GM10248 (cell line): ENCODE measurements at places on chromosomes 5 and 9.
A peak's percentile ranks its signal among the peaks of the same experiment; 100 is the strongest.

- no peak for DNase-seq
These were observed 4.1 kb upstream of the RBM27 start for GRCh38 chr5:146199176-146199815.

DNA sequence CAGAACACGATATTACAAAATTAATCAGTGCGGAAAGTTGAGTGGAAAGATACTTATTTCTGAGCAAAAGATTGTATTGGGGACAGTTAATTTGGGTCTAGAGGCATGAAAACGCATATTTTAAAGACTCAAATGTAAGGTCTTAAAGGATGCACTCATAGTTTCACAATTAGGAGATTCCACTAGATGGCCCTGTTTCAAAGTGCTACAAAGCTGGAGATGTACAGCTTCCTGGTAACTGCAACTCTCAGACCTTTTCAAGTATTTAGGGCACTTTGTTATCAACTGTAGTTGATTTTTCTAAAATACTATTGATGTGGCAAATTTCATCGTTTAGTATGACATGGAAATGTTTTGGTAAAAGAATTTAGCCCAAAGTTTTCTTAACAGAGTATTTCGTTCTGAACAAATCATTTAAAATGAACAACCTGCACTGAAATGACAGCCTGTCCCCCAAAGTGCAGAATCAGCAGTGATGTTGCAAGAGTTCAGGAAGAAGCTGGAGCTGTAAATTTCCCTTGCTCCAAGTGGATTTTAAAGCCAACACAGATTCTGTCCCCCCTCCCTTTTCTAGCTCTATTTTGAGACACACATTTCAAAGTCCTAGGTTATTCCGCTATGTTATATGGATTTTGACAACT, 16.2 kb upstream of the NDUFB6 start:
- peak; percentile 38 for DNase-seq

- no peak for DNase-seq
These were observed 917.0 kb downstream of the CDH9 start for GRCh38 chr5:26121338-26121737.

GRCh38 chr5:140251527-140251973, 51.4 kb downstream of the PFDN1 start:
- DNase-seq, result no peak

GRCh38 chr5:29949301-29949872, 1244.1 kb upstream of the CDH6 start:
- no peak for DNase-seq

GRCh38 chr5:82812575-82812974, 264.6 kb downstream of the TMEM167A start:
- DNase-seq, result no peak

DNA sequence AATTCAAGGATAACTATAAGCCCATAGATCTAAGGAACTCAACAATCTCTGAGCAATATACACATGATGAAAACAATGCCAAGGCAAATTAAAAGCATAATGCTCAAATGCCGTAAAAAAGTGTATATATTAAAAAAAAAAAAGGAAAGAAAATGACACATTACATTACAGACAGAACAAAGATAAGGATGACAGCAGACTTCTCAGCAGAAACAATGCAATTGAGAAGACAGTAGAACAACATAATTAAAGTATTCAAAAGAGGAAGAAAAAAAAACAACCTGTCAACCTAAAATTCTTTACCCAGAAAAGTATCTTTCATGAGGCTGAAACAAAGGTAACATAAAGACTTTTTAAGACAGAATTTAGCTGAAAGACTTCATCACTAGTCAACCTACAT, 591.7 kb downstream of the ZNF608 start:
- no peak for DNase-seq

- DNase-seq, result no peak
These were observed 20.9 kb upstream of the ASPN start for GRCh38 chr9:92503156-92503555.

GRCh38 chr9:21097817-21098216, 20.1 kb upstream of the IFNB1 start:
- no peak for DNase-seq

- no peak for DNase-seq
These were observed 45.6 kb downstream of the GSN start for GRCh38 chr9:121313458-121314152.

GRCh38 chr5:78727786-78728761, 79.5 kb upstream of the LHFPL2 start:
- DNase-seq, result peak; percentile 70

- DNase-seq, result no peak
These were observed 11.2 kb upstream of the MARCHF3 start for GRCh38 chr5:127041571-127041970.

GRCh38 chr5:94467954-94468930, 150.2 kb downstream of the KIAA0825 start:
- no peak for DNase-seq

DNA sequence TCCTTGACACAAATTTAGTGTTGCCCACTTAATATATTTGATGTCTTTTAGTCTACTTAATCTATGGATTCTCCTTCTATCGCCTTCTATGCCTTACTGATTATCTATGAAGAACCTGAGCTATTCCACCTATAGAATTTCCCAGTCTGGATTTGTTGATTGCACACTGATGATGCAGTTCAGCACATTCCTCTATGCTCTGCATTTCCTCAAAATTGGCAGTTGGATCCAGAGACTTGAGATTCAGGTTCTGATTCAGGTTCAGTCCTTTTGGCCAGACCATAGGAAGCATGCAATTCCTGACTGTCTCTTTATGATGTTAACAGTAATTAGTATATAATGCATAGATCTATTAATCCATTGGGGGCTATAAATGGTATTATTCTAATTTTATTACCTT, 13.8 kb downstream of the SLC22A5 start:
- no peak for DNase-seq

DNA sequence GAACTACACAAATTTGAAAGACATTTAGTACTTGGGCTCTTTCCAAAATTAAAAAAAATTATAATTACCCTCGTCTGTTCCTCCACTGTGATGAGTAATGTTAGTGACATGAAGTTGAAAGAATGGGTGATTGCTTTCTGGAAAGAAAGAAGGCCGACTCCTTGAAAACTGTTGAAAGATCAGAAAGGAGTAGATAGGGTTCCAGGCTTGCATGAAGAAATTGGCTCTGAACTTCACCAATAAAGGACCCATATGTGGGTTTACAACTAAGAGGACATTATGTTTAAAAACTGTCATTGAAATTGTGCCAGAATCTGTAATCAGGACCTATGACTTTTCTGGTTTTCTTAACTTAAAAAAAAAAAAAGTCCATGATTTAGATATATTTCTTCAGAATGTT, 20.7 kb upstream of the MOCS2 start:
- no peak for DNase-seq

DNA sequence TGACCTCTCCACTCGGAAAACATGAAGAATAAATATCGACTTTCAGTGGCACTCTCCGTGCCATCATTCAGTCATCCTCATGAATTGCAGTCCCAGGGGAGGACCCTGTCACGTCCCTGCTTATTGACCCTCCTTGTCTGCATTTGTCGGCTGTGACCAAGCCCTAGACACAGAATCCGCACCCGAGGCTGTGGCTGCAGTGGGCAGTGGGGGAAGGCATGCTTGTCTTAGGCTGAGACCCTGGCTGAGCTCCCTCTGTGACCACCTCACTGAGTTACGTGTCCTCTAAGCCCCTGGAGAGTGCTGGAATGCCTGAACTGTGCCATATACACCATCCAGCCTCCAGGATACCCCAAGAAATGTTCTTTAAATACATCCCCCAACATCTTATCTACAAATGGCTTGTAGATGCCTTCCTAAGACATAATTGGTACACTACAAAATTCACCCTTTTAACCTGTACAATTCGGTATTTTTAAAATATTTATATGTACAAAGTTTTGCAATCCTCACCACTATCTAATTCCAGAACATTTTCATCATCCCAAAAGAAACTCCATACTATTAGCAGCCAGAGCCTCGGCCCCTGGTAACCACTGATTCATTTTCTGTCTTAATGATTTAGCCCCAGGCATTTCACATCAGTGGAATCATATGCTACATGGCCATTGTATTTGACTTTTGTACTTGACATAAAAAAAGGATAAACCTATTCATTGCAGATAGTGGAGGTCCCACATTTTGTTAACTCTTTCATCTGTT, 80.8 kb upstream of the ICE1 start:
- DNase-seq, result no peak

DNA sequence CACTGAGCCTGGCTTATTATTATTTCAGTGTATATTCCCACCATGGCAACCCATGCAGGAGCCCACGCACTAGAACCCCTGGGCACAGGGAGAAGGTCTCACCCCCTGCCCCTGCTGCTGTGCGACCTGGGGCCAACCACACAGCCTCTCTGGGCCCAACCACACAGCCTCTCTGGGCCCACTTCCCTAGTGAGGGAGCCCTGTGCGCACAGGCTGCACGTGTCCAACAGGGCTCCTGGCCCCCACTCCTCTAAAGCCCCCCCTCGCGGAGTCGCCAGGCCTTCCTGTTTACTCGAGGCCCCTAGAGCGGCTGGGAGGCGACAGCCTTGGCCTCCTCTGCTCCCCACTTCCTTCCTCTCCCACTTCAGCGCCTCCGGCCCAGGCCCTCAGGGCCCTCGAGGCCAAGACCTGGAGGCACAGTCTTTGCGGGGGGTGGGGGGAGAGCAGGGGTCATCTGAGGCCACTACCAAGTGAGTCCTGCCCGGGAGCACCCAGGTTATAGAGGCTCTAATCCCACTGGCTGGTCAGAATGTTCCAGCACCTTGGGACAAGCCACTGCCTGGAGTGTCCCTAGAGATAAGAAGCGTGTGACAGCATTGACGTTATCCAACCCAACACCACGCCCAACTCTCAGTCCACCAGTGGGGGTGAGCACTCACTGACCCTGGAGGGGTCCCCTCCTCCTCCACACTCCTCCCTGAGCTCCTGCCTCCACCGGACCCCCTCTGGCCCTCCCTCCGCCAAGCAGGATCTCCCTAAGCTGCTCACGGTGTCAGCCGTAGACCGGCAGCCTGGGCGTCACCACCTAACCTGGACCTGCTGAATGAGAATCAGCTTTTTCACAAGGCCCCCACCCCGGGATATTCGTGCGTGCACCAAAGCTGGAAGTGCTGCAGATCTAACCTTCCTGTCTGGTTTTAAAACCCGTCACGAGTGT, 7.9 kb upstream of the ENG start:
- DNase-seq, result peak; percentile 54

DNA sequence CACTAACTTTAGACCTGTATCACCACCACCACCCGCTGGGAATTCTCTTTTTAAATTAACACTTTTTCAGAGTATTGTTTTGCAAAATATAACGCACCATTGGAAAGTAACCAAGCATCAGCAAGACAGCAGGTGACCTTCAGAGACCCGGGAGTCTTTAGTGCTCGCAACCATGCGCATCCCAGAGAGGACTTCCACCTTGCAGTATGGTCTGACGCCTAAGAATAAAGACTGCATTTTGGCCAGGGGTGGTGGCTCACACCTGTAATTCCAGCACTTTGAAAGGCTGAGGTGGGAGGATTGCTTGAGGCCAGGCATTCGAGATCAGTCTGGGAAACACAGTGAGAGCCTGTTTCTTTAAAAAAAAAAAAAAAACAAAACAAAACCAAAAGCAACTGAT, 113.8 kb downstream of the MED27 start:
- no peak for DNase-seq

DNA sequence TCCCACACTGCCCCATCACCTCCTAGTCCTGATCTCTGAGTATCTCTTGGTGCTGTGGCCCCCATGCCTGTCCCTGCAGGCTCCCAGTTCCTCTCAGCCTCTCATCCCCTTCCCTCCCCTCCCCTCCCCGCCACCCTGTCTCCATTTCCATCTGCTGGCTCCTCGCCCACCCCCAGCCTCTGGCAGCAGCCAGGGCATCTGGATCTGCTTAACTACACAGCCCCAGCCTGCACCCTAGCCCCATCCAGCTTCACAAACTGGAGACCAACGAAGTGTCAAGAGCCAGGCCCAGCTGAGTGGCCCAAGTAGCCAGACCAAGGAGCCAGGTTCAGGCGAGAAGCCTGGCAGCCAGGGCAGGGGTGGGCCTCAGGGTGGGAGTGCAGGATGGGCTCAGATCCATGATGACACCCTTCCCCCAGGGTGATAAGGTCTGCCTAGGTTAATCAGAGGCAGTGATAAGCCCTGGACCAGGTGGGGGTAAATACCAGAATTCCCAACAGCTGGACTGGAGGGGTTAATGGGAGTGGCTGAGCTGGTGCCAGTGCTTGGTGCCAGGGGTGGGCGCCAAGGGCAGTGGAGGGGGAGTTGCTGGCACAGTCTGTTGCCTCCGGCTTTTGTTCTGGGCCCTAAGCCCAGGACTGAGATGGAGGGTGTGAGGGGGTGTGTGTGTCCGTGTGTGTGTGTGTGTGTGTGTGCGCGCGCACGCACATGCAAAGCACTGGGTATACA, 2.5 kb downstream of the IL11RA start:
- DNase-seq, result no peak

- peak; percentile 14 for DNase-seq
These were observed 24.4 kb upstream of the C5orf46 start for GRCh38 chr5:147930769-147931168.

DNA sequence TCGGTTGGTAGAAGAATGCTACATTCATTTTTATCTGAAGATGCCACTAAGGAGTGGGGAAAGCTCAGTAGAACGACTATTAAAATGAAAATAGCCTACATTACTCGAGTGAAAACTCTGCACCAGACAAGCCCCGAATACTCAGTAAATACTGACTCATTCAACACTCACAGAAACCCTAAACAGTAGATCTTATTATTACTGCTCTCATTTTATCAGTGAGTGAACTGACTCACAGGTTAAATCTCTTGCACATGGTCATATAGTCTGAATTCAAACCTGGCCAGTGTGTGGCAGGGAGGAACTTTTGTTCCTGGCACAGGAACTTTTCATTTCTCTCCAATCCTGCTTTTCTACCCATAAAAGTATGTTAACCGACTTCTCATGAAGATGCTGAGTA, 9.6 kb upstream of the PAPPA start:
- DNase-seq, result no peak

- no peak for DNase-seq
These were observed 100.3 kb downstream of the MUSK start for GRCh38 chr9:110768886-110769285.

DNA sequence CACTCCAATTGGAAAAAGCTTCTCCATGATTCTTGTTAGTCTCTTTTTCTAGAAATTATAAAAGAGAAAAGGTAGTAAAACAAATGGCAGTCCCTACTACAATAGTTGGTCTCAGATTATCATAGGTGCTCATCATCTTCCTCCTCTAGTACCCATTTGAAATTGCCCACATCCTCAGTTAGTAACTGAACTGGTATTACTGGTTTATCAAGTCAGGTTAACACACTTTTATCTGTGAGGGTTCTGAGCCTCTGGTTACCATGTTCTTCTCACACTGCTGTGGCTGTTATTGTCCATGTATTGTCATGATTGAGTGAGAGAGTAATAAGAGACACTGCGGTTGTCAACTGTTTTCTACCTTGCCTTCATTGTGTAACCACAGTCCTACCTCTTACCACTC, 901.7 kb downstream of the TLE1 start:
- DNase-seq, result no peak

DNA sequence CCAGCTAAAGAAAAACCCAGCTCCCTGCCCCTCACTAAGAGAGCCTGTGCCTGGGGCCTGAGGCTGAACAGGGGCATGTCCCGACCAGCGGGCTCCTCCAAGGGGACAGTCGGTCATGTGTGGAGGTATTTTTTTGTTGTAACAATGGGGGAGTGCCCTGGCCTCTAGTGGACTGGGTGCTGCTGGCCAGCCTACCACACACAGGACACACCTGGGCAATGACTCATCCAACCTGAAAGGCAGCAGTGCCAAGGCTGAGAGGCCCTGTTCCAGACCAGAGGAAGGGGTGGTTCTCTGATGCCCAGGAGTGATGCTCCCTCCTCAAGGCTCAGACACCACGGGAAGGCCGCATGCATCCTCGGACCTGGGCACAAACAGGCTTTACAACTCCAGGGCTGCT, 181.5 kb downstream of the OLFM1 start:
- DNase-seq, result no peak
